ENCODE measurements at places on chromosomes 12 and 14.
A peak's percentile ranks its signal among the peaks of the same experiment; 100 is the strongest.

DNA sequence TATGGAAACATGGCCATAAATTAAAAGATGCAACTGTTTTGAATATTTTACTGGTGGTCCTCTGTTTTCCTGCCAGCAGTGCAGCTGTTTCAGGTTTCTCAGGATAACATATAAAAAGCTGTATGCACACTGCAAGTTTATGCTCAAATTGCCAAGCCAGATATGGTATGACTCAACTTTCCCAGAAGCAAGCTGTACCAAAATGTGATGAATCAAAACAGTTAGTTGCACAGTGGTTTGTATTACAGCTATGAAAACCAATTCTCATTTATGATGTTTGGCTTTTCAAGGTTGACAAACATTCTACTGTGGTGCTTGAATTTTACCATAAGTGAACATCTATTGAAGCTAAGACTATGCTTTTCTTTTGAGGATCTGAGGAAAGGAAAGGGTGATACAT, 15.5 kb downstream of the TRMT5 start:
- peak; percentile 60 for DNase-seq

- DNase-seq: no peak
Measured at GRCh38 chr14:32977913-32978312, 39.2 kb downstream of the NPAS3 start.

- peak; percentile 60 for DNase-seq
Measured at GRCh38 chr12:30908722-30909348, 17.7 kb upstream of the TSPAN11 start.

DNA sequence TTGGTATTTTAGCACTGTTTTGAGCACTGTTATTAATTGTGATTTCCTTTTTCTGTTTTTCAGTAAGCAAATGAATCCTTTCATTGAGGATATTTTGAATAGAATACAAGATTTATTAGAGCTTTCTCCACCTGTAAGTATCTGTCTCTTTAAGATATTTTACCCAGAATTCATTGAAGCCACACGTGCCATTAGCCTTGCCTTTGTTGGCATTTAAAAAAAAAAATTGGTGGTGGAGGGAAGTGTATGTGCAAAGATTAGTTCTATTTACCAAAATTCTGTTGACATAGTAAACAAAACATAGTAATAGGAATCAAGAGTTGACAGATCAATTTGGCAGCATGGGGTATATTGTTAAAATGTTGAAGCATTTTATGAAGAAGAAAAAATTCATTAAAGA, 23.8 kb downstream of the XPOT start:
- no peak for DNase-seq

All from AG04450 (cell line).